Motor neuron (in vitro differentiated cells): ENCODE measurements at places on chromosomes 2 and 18. TPM values are rescaled to one million over a fixed set of nuclear protein-coding genes. Genes with fewer than 3 reads are reported as not detected.

The MAL gene
- 14.7 and 21.0 TPM in 2 replicates for total RNA-seq

The RNF25 gene
- 28.9 and 31.2 TPM in 2 replicates for total RNA-seq

The REL gene
- total RNA-seq: 6.1 and 6.6 TPM in 2 replicates

The MYCN gene
- total RNA-seq: 19.1 and 22.2 TPM in 2 replicates

The IL1R1 gene
- 0.23 and 0.29 TPM in 2 replicates for total RNA-seq

The KCNG3 gene
- total RNA-seq: 0.98 and 1.3 TPM in 2 replicates

The MTCL1 gene
- total RNA-seq: 19.4 and 27.9 TPM in 2 replicates

The IL1RN gene
- 0.21 TPM in 1 of 2 replicates, not detected in the other for total RNA-seq

The MC4R gene
- 0.41 and 1.0 TPM in 2 replicates for total RNA-seq

The COL3A1 gene
- 655 and 764 TPM in 2 replicates for total RNA-seq

The DYNAP gene
- total RNA-seq: 0.21 TPM in 1 of 2 replicates, not detected in the other

The LIMS4 gene
- 0.65 and 1.1 TPM in 2 replicates for total RNA-seq

The HTRA2 gene
- 35.9 and 40.9 TPM in 2 replicates for total RNA-seq

GRCh38 chr18:46008531-46008930 lies 41.4 kb upstream of the EPG5 start:
- ATAC-seq: no peak

DNA sequence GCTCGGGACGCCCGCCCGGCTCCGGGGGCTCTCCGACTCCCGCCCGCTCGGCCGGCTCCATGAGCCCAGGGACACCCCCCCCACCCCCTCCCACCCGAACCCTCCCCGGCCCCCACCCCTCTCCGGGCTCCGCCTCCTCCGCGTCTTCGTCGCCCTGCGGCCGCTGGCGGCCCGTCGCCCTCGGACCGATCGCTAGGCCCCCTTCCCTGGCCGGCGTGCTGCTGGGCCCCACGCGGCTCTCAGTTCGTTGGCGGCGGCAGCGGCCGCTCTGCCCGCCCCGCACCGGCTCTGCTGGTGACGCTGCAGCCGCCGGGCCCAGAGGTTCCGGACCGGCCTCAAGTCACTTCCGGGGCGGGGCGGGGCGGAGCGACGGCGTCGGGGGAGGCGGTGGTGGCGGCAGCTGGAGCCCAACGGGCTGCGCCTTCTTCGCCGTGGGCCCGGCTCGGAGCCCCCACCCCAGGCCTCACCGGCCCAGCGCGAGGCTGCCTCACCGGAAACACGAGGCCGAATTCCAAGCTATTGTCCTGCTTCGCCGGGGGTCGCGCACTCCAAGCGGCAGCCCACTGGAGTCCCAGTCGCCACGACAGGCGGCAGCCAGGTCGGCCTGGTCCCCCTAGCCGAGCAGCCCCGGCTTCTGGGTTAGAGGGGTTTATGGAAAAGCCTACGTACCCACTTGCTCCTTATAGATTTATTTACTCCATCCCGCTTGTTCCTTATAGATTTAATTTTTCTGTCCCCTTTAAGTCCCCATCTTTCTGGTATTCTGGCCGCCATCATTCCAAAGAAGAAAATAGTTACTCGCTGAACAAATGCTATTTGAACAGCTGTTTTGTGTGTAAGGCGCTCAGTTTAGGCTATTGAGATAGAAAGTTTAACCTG lies at the start of gene PSME4:
TSS of gene PSME4 (minus strand) at position 270 of the 879 bp plus-strand sequence. CDS start at position 61, 209 bp downstream.
- peak; percentile 91 for ATAC-seq

- ATAC-seq: no peak
Observed at GRCh38 chr2:104929663-104930062, 75.7 kb downstream of the POU3F3 start.

DNA sequence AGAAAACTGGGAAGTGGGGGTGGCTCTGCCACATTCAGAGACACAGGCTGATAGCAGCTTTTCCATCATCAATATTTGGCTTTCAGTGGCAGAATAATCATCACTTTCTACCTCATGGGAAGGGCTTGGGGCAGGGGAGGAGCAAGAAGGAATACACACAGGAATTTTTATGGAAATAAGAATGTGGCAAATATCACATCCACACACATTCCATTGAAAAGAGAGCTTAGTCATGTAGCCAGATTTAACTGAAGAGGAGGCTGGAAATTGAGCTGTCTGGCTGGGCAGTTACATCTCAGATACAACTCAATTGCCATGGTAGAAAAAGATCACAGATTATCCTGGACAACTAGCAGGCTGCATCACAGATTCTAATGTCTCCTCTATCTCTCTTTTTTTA lies 1474.0 kb upstream of the ACVR2A start:
- ATAC-seq: no peak

- ATAC-seq: peak; percentile 81
Observed at GRCh38 chr18:11872479-11873136, 21.4 kb downstream of the CHMP1B start.

- no peak for ATAC-seq
Observed at GRCh38 chr2:227720680-227721079, 2.9 kb upstream of the SLC19A3 start.

GRCh38 chr18:58768293-58768974 lies 96.2 kb upstream of the ZNF532 start:
- ATAC-seq: peak; percentile 97

DNA sequence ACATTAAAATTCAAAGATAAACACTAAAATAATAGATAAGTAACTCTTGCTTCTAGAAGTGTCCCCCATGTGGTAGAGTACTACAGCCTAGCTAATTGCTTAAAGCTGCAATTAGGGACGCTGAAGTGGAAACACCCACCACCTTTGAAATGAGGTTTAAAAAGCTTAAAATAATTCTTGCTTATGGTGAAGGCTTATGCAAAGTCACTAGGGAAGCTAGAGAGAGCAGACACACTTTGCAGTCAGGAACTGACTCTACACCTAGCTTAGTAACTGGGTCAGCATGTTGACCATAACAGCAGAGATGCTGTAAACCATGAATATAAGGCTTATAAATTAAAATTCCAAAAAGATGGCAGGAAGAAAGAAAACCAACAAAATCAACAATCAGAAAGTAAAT lies 65.4 kb upstream of the DSG1 start:
- no peak for ATAC-seq

GRCh38 chr2:179017773-179018357 lies 32.1 kb downstream of the CCDC141 start:
- ATAC-seq: no peak

GRCh38 chr2:60853531-60853930 lies 27.8 kb upstream of the REL start:
- ATAC-seq: no peak

DNA sequence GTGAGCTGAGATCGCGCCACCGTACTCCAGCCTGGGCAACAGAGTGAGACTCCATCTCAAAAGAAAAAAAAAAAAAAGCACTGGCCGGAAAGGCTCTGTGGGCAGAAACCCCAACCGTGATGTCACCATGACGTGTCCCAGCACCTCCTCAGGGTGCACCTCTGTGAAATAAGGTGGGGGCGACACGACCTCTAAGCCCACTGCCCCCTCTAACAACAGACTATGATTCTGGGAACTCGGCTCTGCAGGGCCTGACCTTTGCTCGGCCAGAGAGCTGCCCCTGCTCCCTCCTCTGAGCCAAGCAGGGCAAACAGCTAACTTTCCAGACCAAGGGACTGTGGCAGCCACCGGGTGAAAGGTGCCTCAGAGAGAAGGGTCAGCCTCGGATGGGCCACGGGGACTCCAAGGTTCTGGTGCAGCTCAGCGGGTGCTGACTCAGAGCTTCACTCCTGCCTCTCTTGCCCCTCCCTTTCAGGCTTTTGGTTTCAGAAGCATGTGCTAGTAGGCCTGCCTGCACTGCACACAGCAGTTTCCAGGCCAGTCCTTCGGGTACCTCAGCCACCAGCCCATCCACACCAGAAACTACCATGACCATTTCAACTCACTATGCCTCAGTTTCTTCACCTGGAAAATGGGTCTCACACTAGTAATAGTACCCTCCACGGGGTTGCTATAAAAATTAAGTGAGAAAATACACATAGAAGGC lies 8.0 kb downstream of the TMBIM1 start:
- no peak for ATAC-seq

GRCh38 chr2:107597507-107597906 lies 229.2 kb upstream of the RGPD4 start:
- no peak for ATAC-seq

DNA sequence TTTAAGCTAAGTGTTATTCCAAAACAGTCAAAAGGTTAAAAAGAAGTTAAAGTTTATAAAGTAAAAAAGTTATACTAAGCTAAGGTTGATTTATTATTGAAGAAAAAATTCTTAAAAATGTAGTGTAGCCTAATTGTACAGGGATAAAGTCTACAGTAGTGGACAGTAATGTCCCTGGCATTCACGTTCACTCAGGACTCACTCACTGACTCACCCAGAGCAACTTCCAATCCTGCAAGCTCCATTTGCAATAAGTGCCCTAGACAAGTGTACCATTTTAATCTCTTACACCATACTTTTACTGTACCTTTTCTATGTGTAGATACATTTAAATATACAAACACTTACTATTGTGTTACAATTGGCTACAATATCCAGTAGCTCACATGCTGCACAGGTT lies 86.1 kb downstream of the CACNB4 start:
- ATAC-seq: no peak

DNA sequence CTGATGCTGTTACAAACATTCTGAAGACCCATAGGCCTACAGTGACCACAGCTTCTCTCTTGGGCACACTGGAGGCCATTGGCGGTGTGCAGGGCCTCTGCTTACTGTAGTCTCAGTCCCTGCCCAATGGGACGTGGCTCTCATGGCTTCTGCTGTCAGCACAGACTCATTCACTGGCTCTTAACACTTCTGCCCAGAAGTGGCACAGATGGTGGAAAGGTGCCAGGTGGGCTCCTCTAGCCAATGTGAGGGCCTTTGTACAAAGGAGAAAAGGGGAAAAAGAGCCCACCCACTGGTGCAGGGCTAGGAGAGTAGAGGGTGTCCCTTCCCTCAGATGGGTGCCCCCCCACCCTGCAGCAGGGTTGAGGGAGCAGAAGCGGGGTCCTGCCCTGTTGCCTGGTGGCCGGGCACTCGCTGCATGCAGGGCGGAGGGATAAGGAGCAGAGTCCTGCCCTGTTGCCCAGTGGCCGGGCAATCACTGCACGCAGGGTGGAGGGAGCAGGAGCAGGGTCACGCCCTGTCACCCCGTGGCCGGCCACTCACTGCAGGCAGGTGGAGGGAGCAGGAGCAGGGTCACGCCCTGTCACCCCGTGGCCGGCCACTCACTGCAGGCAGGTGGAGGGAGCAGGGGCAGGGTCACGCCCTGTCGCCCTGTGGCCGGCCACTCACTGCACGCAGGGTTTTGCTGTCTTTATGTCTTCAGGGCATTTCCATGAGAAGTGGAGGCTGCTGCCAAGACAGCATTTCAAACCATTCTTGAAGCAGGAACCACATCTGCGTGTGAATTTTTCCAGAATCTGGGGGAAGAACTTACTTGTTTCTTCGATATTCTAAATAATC lies 20.0 kb downstream of the LRRFIP1 start:
- no peak for ATAC-seq

DNA sequence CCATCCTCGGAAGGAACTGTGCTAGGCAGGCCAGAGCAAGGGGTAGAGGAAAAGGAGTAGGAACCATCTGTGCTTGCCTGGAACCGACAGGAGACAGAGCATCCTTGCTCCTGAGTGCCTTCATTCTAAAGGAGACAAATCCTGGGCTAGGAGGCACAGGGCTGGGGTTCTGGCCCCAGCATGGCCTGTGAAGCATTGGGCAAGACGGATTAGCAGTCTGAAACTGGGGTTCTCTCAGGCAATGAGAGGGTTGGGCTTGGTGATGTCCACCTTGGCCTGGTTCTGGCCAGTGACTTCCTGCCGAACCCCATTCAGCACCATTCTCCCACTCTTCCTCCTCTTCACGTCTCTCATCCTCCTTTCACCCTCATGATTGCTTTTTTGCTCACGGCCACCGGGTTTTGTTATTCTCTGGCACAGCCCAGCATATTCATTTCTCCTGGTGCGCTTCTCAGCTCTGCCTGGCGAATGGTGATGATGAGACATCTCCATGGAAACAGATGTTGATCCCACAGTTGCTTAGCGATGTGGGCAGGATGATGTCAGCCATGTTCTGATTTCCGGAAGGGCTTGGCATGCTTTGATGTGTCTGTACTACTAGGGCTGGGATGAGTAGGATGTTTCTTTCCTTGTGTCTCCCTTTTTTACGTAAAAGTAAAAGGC lies 127.7 kb downstream of the CAPN13 start:
- peak; percentile 29 for ATAC-seq

DNA sequence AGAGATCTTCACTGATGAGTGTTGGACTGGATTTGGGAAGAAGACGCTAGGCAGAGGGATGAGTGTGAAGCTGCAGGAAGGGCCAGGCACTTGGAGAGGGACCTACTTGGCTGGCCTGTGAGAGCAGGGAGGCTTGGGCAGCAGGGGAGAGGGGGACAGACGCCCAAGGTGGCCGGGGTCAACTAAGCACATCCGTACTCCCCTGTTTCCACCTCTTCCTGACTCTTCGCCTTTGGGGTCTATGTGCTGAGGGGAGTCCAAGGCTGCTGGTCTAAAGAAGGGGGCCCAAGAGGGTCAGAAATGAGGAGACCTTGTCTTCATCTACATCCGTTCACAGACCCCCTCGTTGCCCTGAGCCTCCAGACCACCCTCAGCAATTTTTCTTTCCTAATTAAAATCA lies 16.7 kb downstream of the DPYSL5 start:
- ATAC-seq: no peak

- ATAC-seq: no peak
Observed at GRCh38 chr2:152974146-152974545, 255.7 kb downstream of the ARL6IP6 start.

DNA sequence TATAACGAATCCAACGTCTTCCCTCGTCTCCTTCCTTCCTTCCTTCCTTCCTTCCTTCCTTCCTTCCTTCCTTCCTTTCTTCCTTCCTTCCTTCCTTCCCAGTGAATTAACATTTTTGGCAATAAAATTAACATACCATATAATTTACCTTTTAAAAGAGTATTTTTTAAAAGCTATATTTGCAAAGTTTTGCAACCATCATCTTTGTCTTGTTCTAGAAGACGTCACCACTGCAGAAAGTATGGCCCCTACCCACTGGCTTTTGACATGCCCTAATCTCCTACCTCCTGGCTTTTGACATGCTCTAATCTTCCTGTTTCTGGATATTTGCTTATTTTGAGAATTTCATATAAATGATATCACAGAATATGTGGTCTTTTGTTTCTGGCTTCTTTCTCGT lies 1023.9 kb upstream of the ZEB2 start:
- no peak for ATAC-seq

- no peak for ATAC-seq
Observed at GRCh38 chr2:237708491-237708890, 81.1 kb downstream of the LRRFIP1 start.

DNA sequence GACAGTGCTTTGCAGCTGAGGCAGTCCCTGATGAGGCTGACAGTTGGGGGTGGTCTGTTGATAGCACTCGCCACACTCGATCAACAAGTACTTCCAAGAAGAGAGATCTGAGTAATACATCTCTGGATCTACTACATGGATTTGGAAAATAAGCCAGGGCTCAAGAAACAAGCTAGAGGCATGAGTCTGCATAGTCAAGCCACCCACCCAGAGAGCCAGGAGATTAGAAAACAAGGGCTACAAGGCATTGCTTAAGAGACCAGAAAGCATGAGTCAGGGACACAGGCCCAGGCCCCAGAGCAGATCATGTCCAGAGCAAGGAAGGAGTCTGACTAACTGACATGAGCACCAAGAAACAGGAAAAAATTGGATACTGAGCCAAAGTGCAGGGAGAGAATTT lies 196.9 kb upstream of the CWC22 start:
- ATAC-seq: peak; percentile 73

GRCh38 chr2:169139145-169139544 lies 69.8 kb downstream of the DHRS9 start:
- no peak for ATAC-seq

- no peak for ATAC-seq
Observed at GRCh38 chr18:3170441-3171161, 49.2 kb downstream of the MYOM1 start.
